ENCODE measurements at places on chromosomes 3 and 15.

DNA sequence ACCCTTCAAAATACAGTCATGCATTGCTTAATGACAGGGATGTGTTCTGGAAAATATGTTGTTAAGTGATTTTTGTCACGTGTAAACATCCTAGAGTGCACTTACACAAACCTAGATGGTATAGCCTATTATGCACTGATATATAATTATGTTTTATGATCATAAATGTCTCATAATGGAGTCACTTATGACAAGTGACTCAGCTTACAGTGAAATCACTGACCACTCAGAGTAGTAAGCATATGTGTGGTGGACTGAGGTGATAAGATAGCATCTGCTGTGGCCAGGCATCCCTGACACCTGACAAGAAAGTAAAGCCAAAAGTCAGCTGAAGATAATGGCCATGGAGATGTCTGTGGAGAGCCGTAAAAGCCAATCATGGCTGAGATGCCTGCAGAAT lies 5.4 kb downstream of the ACAD11 start:
- DNase-seq = no peak

DNA sequence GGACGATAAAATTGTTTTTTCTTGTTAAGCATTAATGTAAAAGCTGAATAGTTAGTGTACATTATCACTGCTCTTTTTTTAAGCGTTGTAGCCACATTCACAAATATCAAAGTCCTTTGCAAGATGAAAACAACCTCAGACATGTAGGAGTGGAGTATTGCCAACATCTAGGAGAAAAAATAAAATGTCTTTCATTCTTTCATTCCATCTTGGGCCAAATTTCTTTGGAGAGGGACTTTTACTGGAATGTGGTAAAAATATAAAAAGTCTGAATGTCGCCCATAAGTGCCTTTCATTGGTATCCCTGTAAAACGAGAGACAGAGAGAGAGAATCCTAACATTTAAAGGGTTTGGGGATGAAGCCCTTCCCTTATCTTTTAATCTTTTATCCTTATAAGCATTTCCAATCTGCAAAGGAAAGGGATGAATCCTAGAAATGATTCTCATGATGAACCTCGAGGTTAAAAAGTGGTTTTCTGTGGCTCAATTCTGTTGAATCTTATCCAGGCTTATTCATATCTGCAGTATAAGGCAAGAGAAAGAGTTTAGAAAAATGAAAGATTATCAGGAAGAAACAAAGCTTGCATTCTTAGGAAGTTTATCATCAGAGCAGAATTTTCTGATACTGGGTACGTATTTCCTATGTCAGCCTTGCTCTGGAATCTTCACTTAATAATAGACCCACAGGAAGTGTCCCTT lies 1031.7 kb downstream of the MCTP2 start:
- peak; percentile 76 for DNase-seq

- peak; percentile 24 for DNase-seq
Measured at GRCh38 chr3:107928084-107928445, 162.8 kb downstream of the CD47 start.

DNA sequence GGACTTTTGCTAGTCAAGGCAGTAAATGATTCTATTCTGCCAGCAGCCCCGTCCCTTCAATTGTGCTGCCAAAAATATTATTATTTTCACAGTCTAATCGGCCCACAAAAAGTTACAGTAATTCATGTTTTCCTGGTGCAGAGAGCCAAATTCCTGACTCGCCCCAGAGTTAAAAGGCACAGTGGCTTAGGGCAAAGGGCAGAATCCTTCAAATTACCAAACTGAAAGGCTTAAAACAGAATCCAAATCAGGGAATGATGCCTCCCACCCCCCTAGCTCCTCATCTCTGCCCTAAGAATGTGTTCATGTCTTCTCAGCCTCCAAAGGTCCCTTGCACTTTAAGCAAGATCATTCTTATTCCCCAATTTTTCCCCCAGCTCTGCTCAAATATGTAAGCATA lies 477.8 kb upstream of the PROK2 start:
- DNase-seq = no peak

DNA sequence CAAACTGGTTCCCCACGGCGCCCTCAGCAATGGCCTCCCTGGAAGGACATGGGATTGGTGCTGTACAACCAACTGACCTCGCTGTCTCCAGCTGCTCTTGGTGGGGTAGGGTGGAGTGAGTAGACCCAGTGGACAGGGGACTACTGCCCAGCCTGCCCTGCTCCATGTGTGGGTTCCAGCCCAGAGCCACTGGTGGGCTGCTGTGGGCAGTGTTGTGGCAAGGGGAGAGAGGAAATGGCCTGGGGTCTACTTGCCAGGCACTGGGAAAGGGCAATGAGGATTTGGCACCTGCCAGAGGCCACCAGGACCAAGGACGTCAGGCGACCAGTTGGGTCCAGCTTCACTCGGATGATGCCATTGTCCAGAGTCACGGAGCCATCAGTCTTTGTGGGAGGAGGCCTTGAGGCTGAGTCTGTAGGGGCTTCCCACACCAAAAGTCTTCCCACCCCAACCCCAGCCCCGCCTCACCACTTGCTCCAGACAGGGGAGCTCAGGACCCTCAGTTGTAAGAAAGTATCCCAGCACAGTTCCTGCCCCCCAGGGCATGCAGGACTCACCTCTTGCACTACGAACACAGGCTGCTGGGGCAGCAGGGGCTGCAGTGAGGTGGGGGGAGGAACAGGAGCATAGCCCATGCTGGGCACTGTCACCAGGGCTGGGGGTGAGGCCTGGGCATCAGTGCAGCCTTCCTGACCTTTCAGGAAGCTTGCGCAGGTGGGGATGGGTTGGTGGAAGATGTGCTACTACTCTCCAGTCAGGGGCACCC lies 9.5 kb downstream of the MAN2C1 start:
- DNase-seq = no peak

GRCh38 chr15:37075777-37076176 lies 24.6 kb downstream of the MEIS2 start:
- no peak for DNase-seq

- no peak for DNase-seq
Measured at GRCh38 chr15:75827691-75828090, 15.6 kb upstream of the UBE2Q2 start.

GRCh38 chr3:173553635-173554280 lies 156.2 kb downstream of the NLGN1 start:
- no peak for DNase-seq

DNA sequence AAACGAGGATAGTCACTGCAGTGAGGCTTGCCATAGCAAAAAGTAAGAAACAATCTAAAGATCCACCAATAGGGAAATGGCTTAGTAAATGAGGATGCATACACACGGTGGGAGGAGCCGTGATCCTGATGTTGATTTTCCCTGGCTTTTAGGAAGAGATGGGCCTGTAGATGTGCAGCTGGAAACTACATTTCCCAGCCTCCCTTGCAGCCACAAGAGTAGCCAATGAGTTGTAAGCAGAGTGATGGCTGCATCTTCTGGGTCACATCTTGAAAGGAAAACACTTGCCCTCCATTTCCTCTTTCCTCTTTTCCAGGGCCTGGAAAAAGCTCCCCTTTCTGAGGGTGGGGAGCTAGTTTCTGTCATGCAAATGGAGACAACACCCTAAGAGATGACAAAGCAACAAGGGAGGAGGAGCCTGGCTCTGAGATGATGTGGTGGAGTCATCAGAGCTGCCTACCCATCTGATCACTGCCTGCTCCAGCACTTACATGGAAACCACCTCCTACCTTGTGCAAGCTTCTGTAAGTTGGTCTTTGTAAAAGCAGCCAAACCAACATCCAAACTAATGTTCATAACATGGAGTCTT lies 139.1 kb downstream of the TLE3 start:
- no peak for DNase-seq

DNA sequence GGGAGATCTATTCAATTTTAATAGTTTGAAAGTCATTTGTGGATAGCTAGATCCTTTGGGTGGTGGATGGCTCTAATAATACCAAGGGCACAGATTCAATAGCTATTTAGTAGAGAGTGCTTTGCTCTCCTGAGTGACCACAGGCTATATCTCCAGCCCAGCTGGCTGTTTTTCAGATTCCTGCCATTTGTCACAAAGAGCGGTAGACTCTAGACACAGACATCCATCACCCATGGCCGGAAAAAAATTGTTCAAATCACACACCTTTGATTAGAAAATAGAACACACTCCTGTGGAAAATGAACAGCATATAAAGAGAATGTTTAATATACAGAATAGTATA lies 171.6 kb upstream of the MITF start:
- DNase-seq = no peak

- no peak for DNase-seq
Measured at GRCh38 chr15:48609486-48609885, 36.0 kb downstream of the FBN1 start.

DNA sequence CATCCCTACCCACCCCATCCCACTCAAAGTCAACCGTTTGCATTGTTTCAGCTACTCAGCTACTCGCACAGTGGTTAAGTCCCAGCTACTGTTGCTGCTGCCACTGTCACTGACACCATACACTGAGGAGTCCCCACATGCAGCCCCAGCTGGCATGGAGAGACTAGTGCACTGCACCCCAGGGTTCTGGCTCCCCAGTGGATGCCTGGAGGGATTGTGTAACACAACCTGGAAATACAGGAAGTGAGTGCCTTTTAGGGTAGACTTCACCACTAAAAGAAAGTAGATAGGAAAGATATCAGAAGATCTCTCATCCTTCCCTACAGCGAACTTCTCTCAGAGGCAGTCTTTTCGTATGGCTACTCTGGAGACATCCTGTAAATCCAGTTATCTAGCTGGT lies 169.2 kb upstream of the STRIT1 start:
- DNase-seq = no peak

- DNase-seq = no peak
Measured at GRCh38 chr3:181956122-181956521, 244.4 kb downstream of the SOX2 start.

DNA sequence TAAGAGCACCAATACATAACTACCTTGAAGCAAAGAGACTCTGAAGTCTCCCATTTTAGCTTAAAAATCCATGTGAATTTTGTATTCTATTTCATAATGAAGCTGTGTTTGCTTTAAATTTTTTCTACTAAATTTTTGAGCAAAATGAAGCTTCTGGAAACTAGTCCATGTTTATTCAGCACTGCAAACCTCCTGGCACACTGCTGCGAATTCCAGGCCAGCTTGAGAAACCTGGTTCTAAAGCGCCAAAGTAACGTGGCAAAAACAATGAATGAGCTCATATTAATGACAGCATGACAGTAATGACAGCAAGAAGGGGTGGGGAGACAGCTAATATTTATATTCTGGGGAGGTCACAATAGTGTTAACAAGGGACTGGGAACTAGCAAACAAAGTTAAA lies 25.7 kb downstream of the CEP152 start:
- DNase-seq = no peak
